ENCODE measurements at places on chromosomes 3 and 15.

- DNase-seq, result no peak
Measured at GRCh38 chr15:72487070-72487797, 13.1 kb downstream of the ARIH1 start.

GRCh38 chr3:2370317-2370716 is 271.7 kb downstream of the CNTN4 start:
- no peak for DNase-seq

GRCh38 chr3:111615880-111616279 is 20.7 kb upstream of the ZBED2 start:
- no peak for DNase-seq

- no peak for DNase-seq
Measured at GRCh38 chr3:37262816-37263393, 88.5 kb upstream of the LRRFIP2 start.

DNA sequence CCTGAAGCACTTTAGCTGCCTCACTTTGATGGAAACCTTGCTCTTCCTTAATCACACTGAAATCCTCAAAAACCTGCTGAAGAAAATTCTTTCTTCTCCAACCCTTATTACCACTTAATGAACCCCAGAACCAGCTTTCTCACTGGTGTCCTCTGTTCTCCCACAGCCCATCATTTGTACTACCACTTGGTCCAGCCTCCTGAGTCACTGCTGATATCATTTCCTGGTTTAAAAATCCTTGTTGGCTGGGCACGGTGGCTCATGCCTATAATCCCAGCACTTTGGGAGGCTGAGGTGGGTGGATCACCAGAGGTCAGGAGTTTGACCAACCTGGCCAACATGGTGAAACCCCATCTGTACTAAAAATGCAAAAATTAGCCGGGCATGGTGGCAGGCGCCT is 418.6 kb upstream of the KCNMB2 start:
- DNase-seq, result no peak

DNA sequence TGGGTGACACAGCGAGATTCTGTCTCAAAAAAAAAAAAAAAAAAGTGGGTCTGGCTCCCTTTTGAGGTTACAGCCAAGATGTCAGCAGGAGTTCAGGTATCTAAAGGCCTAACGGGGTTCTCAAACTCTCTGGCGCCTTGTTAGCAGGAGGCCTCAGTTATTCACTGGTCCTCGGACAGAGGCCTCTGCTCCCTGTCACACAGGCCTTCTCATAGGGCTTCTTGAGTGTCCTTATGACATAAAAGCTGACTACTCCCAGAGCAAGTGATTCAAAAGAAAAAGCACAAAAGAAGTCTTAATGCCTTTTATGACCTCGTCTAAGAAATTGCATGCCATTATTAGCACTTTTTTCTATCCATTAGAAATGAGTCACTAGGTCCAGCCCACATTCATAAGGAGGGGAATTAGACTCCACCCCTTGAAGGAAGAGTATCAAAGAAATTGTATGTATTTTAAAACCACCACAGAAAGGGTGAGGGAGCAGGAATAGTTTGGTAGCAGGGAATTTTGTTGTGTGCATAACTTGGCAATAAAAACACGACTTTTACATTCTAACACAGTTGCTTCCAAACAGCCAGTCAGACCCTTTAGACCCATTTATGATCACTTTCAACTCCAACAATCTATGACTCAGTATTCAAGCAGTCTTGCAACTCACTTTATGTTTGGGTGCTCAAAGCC is 90.3 kb downstream of the MEX3B start:
- DNase-seq, result no peak

DNA sequence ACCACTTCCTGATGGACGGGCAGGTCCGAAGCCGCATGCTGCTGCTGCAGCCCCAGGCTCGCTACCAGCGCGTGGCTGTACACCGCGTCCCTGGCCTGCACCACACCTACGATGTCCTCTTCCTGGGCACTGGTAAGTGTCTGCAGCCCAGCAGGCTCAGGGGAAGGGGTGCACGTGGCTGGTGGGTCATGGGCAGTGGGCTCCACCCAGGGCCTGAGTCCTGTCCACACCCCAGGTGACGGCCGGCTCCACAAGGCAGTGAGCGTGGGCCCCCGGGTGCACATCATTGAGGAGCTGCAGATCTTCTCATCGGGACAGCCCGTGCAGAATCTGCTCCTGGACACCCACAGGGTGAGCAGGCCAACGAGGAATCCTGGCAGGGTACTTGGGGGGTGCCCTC is 8.7 kb downstream of the CIB1 start:
- no peak for DNase-seq

DNA sequence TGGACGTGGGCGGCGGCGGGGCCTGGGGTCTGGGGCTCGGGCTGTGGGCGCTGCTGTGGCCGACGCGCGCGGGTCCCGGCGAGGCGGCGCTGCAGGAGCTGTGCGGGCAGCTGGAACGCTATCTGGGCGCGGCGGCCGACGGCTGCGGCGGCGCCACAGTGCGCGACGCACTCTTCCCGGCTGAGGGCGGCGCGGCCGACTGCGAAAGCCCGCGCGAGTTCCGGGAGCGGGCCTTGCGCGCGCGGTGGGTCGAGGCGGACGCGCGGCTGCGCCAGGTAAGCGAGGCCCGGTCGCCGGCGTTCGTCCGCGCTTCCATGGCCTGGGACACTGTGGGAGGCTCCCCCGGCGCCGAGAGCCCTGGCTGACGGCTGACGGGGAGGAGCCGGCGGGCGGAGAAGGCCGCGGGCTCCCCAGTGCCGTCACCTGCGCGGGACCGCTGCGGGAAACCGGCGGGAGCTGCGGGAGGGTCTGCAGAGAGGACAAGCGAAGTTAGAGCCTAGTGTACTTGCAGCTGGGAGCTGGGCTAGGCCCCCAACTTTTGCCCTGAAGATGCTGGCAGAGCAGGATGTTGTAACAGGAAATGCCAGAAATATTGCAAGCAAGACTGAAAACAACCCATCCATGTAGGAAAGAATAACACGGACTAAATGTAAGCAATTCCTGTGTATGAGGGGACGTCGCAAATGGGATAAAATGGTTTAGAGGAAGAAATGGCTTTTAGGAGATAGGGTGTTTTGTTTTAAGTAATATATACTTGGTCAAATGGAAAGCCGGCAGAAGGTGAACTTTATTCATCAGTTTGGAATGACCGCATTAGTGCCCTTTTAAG is 847 bp downstream of the WHAMM start:
- DNase-seq, result peak; percentile 69

Data from BE2C (cell line).